Caco-2 (cell line): ENCODE measurements at places on chromosomes 3 and 15. TPM values are rescaled to one million over a fixed set of nuclear protein-coding genes. Genes with fewer than 3 reads are reported as not detected.

Gene MKRN3
- 15.2 and 17.3 TPM in 2 replicates for total RNA-seq

Gene TADA3
- total RNA-seq = 49.2 and 49.6 TPM in 2 replicates

Gene TTC23
- 8.5 and 10.8 TPM in 2 replicates for total RNA-seq

Gene RPSA
- 1,548 and 1,562 TPM in 2 replicates for total RNA-seq

Gene C3orf22
- total RNA-seq = not detected in 2 replicates

Gene XXYLT1
- 12.2 and 14.2 TPM in 2 replicates for total RNA-seq

Gene MEGF11
- total RNA-seq = 0.58 and 0.66 TPM in 2 replicates

Gene GOLGA8J
- not detected in 2 replicates for total RNA-seq

Gene P3H2
- total RNA-seq = 37.9 and 55.8 TPM in 2 replicates

Gene RHOV
- total RNA-seq = 3.2 and 4.4 TPM in 2 replicates

Gene THPO
- total RNA-seq = 1.4 and 1.6 TPM in 2 replicates

Gene THOC7
- total RNA-seq = 68.4 and 78.3 TPM in 2 replicates

Gene ACTC1
- total RNA-seq = not detected in 2 replicates

Gene PLSCR2
- not detected in 2 replicates for total RNA-seq

Gene PLA2G4E
- total RNA-seq = 1.4 and 1.8 TPM in 2 replicates

Gene LTF
- not detected in 2 replicates for total RNA-seq

Gene CYP1A2
- not detected in 2 replicates for total RNA-seq

Gene SNX4
- total RNA-seq = 54.6 and 59.0 TPM in 2 replicates

Gene SLC2A2
- 4.0 and 4.6 TPM in 2 replicates for total RNA-seq

Gene CX3CR1
- 0.61 TPM in 1 of 2 replicates, not detected in the other for total RNA-seq

Gene SPTSSB
- 45.9 and 51.6 TPM in 2 replicates for total RNA-seq
